Lung microvascular endothelial cell (primary cell): ENCODE measurements at places on chromosomes 1 and 21. TPM values are rescaled to one million over a fixed set of nuclear protein-coding genes. Genes with fewer than 3 reads are reported as not detected.
A peak's percentile ranks its signal among the peaks of the same experiment; 100 is the strongest.

- no peak for DNase-seq
Measured at GRCh38 chr1:31759298-31760023, 4.7 kb downstream of the ADGRB2 start.

Gene TFF2
- total RNA-seq = not detected in 2 replicates

- no peak for DNase-seq
Measured at GRCh38 chr1:119652587-119652986, 4.5 kb upstream of the ZNF697 start.

DNA sequence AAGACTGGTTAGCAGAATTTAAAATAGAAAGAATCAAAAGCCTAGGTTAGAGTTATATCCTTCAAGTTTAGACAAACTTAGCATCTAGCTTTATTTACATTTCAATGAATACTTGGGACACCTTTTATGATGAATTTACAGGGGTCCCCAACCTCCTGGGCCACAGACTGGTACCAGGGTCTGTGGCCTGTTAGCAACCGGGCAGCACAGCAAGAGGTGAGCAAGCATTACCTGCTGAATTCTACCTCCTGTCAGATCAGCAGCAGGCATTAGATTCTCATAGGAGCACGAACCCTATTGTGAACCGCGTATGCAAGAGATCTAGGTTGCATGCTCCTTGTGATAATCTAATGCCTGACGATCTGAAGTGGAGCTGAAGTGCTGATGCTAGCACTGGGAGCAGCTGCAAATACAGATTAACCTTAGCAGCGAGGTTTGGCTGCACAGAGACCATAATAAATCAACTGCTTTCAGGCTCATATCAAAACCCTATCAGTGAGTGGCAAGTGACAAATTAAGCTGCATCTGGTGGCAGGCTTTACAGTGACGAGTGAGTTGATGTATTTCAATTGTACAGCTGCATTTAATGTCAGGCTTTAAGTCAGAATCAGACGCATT, 82.0 kb downstream of the UCHL5 start:
- DNase-seq = no peak

Gene S100A4
- total RNA-seq = 0.60 and 5.4 TPM in 2 replicates

DNA sequence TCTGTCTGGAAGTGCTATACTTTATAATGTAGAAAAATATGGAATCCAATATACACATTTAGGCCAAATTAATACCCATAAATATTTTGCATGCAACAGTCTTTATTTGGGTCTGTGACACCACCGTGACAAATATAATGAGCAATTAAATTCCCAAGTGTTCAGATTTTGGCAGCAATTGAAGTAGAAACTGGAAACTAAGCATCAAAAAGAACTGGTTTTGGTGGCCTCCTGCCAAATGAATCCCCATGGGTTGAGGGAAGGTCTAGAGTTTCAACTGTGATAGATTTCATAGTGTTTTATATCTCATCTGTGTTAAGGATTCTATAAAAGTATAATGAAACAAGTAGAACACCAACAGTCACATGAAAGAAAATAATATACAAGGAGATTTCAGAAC, 88.4 kb downstream of the DPYD start:
- DNase-seq = peak; percentile 5

Gene GPR3
- total RNA-seq = under 0.01 and 0.22 TPM in 2 replicates

DNA sequence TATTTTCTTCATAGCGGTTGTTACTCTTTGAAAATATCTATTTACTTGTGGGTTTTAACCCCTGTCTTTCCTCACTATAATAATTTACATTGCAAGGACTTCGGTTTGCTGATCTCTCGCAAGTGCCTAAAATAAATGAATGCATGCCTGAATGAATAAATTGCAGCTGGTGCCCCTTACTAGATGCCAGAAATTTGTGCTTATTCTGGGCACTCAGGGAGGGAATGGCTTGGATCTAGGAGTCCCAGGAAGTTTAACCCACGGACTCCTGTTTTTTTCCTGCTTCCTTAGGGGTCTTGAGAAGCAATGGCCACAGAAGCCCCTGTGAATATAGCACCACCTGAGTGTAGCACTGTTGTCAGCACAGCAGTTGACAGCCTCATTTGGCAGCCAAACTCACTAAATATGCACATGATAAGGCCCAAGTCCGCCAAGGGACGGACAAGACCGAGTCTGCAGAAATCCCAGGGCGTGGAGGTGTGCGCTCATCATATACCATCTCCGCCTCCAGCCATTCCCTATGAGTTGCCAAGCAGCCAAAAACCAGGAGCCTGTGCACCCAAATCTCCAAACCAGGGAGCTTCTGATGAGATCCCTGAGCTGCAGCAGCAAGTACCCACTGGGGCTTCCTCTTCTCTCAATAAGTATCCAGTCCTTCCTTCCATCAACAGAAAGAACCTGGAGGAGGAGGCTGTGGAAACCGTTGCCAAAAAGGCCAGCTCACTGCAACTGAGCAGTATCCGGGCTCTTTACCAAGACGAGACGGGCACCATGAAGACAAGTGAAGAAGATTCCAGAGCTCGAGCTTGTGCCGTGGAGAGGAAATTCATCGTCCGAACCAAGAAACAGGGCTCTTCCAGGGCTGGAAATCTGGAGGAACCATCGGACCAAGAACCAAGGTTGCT, 4.2 kb upstream of the PLA2G2C start:
- DNase-seq = no peak

- no peak for DNase-seq
Measured at GRCh38 chr1:165485716-165486115, 40.8 kb upstream of the RXRG start.

DNA sequence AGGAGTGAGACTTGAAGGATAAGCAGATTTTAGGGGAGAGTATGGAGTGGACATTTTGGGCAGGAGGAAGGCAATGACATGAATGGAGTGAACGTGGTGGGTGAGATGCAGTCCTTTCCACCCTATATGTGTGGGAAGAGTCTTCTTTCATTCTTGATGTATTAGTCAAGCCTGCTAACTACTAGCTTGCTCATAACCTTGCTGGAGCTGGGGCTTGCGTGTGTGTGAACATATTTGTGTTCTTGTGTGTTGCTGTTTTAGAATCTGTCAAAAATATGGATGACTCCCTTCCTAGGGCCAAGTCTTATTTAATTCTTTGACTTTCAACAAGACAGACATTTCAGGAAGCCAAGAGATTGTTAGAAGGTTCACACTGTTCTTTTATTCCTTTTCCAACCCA, 132.7 kb downstream of the UCK2 start:
- DNase-seq = no peak

DNA sequence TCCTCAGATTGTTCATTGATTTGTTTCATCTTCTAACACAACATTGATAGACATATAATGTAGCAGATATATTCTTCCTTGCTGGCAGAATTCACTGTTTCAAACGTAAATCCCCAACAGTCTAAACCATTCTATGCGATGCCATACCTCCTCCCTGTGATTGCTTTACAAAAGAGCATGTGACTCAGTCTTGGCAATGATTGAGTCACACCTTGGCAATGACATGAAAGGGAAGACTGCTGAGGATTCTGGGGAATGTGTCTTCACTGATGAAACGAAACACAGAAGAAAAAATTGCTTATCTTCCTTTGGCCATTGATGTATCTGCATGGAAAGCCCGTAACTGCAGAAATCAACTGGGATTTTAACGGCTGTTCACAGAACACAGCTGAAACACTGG, 409.6 kb upstream of the ZRANB2 start:
- DNase-seq = no peak

DNA sequence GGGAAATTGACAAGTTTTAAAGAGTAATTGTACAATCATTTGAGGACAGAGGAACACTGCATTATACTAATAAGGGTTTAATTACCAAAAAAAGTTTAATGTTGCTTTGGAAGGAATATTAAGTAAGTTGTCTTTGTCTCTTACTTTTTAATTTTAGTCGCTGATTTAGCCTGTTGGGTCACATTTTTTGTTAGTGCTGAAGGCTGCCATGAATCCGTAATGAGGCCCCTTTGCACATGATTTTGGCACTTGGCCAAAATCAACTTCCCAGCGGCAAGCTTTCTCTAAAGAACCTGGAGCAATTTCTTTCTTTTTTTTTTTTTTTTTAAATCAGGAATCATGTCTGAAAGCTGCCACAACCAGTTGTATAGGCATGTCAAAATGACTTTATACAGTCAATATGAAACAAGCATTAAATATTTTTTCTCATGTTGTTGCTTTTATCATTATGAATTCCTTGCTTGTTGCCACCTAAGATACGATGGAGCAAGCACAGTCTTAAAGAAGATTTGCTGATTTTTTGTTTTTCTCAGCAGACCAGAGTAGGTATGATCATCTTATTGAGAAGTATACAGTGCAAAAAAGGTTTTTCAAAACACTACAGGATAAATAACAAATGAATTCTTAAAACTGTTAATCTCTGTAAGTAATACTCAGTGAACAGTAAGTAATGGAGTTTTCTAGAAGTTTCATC, 690.4 kb downstream of the USP25 start:
- peak; percentile 92 for DNase-seq

DNA sequence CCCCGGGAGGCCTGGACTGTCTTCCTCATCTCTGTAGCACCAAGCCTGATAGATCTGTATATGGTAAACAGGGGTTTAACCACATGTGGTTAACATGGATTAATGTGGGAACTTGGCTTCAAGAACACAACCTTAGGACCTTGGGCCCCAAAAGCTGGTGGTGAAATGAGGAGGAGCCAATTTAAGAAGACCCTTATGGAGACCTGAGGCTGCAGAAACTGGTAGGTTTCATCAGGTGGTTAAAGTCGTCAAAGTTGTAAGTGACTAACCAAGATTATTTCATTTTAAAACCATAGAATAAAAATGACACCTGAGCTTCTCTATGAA, 14.0 kb downstream of the THEMIS2 start:
- DNase-seq = no peak

Gene S100A14
- 0.20 TPM in 1 of 2 replicates, not detected in the other for total RNA-seq

DNA sequence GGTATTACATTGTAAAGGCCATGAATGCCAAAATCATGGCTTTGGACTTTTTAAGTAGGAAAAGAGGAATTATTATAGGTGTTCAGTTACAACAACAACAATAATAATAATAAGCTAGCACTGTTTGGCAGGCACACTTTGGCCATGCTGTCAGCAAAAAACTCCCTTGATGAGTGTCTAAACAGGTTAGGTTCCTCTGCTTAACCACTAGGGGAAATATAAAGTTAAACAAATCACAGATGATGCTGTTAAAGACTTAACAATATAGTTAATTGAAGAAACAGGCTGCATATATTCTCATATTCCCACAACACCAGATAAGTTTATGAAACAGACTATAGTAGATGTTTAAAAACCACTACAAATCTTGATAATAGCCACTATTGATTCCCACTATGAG, 46.4 kb downstream of the RGS21 start:
- no peak for DNase-seq

DNA sequence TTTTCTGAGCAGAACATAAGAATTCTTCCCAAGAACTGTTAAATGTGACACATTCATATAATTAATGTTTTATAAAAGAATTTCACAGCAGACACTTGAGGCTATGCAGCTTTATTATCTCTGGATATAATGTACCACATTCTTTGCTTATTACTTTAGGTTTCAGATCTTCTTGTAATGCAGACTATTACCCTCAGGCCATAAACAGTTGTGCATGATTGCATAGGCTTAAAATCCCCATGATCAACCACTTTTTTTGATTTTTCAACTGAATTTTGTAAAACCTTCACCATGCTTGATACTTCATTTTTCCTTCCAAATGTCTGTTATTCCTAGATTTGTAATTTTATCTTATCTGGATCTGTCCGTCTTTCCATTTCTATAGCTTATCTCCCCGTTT, 1355.7 kb downstream of the BRINP3 start:
- no peak for DNase-seq

DNA sequence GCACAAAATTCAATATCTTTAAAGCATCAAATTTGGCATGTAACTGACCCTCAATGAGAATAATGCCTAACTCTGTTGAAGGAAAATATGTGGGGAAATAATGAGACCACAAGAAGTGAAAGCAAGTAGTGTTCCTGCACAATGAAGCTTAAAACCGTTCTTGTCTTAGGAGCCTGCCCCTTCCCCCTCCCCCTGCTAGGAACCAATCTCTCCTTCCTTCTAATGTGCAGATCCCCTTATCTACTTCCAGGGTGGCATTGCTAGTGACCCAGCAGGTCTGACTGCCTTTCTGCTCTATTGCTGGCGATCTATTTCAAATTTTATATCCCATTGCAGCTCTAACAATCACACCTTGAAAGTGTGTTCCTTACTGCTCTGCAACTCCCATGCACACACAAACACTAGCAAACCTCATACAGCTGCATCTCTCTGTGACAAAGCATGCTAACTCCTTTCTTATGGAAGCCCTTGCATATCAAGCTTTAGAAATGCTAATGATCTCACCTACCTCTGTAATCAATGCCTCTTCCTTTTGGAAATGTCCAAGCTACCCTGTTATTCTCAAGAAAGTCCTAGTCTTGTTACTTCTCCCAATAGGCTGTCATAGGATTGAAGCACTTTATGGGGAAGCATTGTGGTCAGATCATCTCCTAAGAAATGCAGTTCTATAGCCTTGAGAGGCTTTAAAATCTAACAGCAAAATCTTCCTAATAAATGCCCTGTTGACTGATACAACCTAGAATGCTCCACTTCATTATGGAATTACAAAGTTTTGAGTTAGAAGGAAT, 26.5 kb downstream of the BCL9 start:
- DNase-seq = no peak

DNA sequence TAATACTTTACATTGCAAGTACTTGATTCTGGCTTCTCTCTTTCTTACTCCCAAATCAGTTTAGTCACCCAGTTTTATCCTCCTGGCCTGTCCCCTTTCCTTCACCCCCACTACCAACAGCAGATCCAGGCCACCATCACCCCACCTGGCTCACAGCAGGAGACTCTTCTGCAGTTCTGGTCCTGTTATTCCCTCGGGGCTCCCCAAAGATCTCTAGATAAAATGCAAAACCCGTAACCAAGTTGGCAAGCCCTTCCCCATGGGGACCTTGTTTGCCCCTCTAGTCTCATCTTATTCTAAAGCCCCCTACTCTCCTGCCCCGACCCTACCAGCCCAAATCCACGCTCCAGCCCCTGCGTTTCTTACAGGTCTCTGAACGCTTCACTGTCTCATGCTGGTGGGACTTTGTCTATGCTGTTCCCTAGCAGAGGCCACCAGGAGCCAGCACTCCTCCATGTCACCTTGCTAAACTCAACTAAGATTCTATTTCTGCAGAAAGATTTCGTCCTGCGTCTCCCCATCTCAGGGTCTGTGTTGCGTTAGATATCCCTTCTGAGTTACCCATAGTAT, 4.0 kb downstream of the ABCG1 start:
- no peak for DNase-seq

DNA sequence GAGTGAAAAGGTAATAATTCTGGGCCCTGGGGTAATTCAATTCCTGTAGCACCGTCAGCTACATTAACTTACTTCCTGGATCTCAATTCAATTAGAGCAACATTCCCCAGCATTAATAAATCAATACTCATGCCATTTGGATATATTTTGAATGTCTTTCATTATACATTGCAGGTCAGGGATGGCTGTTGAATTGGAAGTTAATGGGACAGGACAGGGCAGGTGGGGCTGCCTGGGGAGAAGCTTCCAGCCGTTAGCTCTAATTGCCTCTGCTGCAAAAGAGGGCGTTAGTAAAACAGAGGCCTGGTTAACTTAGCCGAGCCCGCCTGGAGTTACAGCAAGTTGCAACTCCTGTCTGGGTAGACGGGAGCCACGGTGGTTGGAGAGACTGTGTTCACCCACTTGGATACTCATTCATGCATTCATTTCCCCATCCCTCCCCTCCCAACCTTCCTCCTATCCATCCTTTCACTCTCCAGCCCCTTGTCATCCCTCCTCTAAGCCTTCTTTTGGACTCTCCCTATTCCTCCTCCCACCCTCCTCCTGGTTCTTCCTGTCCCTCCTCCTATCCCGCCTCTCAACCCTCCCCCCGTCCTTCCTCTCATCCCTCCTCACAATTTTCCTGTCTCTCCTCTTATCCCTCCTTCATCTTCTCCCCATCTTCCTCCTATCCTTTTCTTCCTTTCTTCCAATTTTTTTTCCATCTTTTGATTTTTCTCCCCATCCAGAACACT, 137.6 kb upstream of the RUNX3 start:
- no peak for DNase-seq

Gene PAQR7
- total RNA-seq = 8.3 and 18.7 TPM in 2 replicates
